ENCODE measurements at places on chromosomes 13 and 19.

DNA sequence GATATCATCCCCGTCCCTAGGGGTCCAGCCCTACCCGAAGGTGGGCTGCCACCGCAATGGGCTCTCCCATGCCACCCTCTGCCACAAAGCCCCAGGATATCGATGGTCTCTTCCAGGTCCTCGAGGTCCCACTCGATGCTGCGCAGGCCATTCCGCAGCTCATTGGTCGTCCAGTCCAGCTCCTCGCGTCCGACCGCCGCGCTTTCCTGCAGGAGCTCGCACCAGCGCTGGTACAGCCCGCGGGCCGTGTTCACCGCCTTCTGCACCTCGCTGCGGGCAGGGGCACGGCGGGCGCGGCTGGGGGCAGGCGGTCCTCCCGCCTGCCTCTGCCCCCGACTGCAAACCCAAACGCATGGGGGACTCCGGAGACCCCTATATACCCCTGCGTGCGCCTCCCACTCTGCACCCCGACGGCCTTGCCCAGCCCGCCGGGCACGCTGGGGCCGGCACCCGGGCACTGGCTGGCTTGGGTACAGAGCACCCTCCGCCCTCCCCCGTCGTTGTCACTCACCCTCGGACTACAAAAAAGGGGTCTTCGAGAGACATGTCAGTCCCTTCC is 468 bp downstream of the STX10 start:
- DNase-seq: peak; percentile 58

GRCh38 chr13:107721125-107721869 is 494.0 kb downstream of the LIG4 start:
- no peak for DNase-seq

- DNase-seq: peak; percentile 75
Observed at GRCh38 chr19:48646001-48646721, at the start of gene CA11. Gene CA11 (minus strand): TSS chr19:48646187. CDS start chr19:48645632, 555 bp downstream.

GRCh38 chr19:10552510-10553053 is 8.9 kb downstream of the ATG4D start:
- DNase-seq: peak; percentile 19

DNA sequence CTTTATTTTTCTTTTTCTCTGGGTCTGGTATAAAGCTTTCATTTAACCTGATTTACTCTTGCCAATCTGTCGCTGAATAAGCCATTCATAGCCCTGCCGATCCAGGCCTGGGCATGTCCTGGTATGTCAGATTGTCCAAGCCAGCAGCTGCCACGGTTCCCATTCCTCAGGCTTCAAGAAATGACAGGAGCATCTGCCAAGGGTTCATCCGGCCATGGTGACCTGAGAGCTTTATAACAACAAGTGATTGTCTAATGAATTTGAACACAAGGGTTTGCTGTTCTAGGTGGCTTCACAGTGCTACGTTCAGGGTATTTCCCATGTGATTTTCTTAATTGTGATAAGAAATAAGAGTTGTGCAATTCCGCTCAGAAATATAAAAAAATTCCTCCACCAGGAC is 20.0 kb downstream of the PNMA8A start:
- no peak for DNase-seq

Measured in fibroblast of lung (primary cell).